ENCODE measurements at places on chromosomes 7 and 10.

- no peaks in the 10 kb centered on the region for H3K36me3 ChIP-seq
- no peak overlapping the region for H3K27ac ChIP-seq
- no peak for DNase-seq
- H3K4me3 ChIP-seq, result no peak overlapping the region
- H3K27me3 ChIP-seq, result no peaks in the 10 kb centered on the region
Observed at GRCh38 chr7:43314379-43315158, 202.1 kb downstream of the HECW1 start.

- DNase-seq, result no peak
- no peaks in the 10 kb centered on the region for H3K4me1 ChIP-seq
- no peak overlapping the region for H3K27ac ChIP-seq
- no peaks in the 10 kb centered on the region for H3K36me3 ChIP-seq
- H3K4me3 ChIP-seq, result peak overlapping the region; percentile 77
Observed at GRCh38 chr7:97006816-97007582, 1.6 kb downstream of the DLX6 start.

DNA sequence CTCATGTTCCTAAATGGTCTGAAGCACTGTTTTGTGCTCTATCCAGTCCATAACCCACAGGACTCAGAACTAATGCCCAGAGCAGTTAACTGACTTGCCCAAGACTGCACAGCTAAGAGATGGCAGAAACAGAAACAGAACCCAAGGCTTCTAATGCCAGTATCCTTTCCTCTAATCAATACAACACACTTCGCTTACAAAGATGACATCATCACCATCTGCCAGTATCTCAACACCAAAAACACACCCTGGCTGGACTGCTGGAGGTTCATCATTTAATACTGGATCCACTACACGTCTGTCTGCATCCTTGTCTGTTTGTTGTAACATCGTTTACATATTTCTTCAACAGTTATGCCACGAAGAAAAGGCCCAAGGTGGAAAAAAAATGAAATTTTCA, 165.3 kb downstream of the SFMBT2 start:
- DNase-seq, result no peak
- H3K4me1 ChIP-seq, result no peaks in the 10 kb centered on the region
- no peak overlapping the region for H3K4me3 ChIP-seq

GRCh38 chr10:91643700-91644099, 10.8 kb upstream of the PPP1R3C start:
- peaks cover 18% of the 10 kb centered on the region for H3K4me1 ChIP-seq
- no peak overlapping the region for H3K27ac ChIP-seq
- H3K36me3 ChIP-seq, result no peaks in the 10 kb centered on the region
- H3K4me3 ChIP-seq, result no peak overlapping the region
- H3K27me3 ChIP-seq, result no peaks in the 10 kb centered on the region

- H3K4me3 ChIP-seq, result no peak overlapping the region
- DNase-seq, result peak; percentile 35
- H3K27ac ChIP-seq, result no peak overlapping the region
- no peaks in the 10 kb centered on the region for H3K36me3 ChIP-seq
Observed at GRCh38 chr7:139893999-139894398, 64.9 kb downstream of the TBXAS1 start.

- no peak overlapping the region for H3K27ac ChIP-seq
- H3K4me1 ChIP-seq, result no peaks in the 10 kb centered on the region
- no peak overlapping the region for H3K4me3 ChIP-seq
Observed at GRCh38 chr7:125126376-125126775, 196.8 kb upstream of the POT1 start.
